ENCODE measurements at places on chromosomes 5 and 9. TPM values are rescaled to one million over a fixed set of nuclear protein-coding genes. Genes with fewer than 3 reads are reported as not detected.
A peak's percentile ranks its signal among the peaks of the same experiment; 100 is the strongest.

DNA sequence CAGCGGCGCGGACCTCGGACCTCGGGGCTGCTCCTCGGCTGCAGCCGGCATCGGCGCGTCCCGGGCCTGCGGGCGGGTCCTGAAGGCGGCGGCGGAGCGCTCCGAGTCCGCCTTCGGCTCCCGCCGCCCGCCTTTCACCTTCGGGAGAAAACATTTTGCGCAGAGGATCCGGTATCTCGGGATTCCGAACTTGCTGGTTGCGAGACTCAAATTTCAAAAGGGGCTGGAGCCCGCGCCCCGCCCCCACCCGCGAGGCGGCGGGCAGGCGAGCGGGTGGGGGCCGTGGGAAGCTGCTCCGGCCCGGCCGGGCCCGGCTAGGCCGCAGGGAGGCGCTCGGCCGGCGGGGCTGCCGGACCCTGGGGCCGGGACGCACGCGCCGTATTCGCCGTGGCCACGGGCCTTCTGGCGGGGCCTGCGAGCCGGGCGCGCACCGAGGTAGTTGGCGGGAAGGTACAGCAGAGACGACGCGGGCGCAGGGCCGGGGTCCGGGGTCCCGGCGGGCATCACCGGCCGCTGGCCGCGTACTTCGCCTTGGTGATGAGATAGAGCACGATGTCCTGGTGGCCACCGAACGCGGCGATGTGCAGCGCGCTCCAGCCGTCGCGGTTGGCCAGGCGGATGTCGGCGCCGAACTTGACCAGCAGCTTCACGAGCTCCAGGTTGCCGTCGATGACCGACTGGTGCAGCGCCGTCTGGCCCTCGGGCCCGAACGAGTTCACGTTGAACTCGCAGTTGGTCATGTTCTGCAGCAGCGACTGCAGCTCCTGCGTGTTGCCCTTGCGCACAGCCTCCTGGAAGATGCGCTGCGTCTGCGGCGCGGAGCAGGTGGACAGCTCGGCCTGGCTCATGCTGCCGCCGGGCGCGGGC is 757 bp downstream of the NRARP start:
- peak; percentile 69 for DNase-seq

DNA sequence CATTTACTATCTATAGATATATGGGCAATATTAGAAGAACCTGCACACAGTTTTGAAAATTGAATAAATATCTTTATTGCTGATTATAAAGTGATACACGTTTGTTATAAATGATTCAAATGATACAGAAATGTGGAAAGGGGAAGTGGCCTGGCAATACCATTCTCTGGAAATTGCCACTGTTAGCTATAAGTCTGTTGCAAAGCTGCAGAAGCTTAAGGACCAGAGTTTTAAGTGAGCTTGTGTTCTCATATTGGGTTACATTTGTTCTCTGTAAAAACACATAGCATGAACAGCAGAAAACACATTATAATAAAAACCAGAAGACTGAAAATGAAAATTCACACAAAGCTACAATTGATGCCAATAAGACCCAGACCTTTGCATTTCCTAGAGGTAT is 59.6 kb downstream of the RASGRF2 start:
- DNase-seq = no peak

DNA sequence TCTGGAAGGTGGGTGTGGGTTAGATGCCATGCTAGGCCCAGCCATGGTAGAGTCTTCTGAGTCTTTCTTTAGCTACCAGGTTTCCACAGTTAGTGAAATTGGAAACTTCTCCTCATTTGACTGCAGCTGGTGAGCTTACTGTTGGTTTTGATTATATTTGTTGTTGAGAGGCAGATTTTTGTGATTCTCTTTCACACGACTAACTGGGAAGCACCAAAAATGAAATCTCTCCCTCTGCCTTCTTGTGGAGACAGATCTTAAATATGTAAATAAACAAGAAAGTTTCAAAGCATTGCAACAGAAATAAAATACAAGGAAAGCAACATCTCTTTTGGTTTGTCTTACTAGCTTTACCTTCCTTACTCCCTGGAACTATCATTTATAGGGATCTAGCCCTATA is 122.2 kb downstream of the CEMIP2 start:
- DNase-seq = no peak

DNA sequence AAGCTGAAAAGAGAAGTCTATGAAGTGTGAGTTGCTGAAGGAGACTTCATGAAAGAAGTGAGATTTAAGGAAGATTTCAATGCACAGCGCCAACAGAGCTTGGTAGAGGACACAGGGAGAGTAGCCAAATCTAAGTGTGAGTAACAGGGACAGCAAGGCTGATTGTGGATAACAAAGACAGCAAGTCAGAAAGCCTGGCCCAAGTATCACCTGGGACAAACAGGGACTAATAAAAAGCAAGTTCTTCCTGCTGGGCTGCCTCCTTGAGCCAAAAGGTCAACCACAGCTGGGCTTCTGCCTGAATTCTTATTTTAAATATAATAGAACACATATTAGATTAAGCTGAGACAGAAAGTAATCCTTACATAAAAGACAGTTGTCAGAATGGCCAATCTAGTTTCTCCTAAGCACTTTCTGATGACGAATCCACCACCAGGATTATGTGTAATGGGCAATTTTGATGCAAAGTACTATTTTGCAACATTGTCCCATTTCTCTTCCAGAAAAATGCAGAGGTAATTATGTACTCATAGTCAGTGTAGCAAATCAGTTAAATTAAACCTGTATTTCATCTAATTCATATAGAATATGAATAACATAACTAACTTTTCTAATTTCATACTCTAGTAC is 73.8 kb downstream of the MAPKAP1 start:
- DNase-seq = peak; percentile 60

GRCh38 chr5:54756301-54756700 is 229.1 kb downstream of the ESM1 start:
- DNase-seq = no peak

DNA sequence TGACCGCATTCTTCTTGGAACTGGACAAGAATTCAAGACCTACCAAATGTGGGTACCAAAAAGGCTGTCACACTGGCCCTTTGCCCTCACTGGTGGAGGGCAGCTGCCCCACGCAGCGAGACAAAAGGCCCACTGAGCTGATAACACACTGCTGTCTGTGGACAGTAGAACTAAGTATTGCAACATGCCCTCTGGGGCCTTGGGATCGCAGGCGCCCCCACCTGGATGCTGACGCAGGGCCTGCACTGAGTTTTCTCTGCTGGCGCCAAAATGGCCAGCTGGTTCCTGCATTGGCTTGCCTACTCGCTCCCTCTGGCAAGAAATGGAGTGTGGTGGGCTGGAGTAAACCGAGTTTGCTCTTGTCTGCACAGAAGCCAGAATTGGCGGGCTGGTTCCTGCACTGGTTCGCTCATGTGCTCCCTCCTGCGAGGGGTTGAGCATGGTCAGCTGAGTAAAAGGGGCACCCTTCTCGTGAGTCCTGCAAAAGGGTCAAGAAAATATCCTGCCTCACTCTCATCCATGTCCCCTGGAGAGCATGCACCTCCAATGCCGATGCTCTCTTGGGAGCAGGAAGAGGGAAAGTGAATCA is 55.7 kb downstream of the NXNL2 start:
- DNase-seq = peak; percentile 16

DNA sequence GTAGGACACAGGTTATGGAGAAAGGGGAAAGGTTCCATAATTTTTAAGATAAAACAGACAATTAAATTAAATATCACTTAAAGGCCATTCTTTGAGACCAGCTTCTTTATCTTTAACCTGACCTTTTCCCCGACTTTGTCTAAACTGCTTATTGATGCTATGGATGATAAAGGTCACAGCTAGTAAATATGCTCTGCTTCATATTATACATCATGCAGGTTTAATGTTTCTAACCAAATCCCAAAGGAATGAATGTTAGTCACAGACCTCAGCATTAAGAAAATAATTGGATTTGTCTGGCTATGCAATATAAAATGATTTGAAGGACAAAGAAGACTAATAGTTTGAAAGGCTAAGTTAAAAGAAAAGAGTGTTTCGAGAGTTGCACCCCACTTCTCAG is 147.6 kb downstream of the ST8SIA4 start:
- DNase-seq = no peak

- DNase-seq = no peak
Observed at GRCh38 chr5:154005648-154006047, 33.1 kb downstream of the FAM114A2 start.

DNA sequence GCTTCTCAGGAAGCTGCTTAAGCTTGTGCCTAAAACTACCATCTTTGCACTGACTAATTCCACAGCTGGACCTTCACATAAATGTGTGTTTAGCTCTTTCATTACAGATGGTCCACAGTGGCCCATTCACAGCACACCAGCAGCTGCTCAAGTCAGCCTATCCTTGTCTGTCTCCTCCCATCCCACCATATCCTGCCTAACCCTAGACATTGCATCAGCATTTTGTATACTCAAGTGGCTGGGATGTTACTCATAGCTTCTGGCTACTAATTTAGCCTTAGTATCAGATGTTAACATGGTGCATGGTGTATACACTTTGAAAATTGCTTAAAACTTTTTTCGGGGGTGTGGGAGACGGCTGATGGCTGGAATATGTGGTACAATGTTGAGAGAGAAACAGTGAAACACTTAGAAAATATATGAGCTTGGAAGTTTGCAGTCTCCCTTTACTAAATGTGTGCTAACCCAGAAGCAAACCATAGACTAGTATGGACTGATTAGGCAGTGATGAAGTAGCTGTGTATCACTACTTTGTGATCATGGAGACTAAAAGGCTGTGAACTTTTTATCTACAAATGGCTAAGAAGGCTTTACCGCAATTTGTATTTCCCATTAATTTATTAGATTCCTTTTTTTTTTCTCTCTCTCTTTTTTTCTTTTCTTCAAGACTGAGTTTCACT is 83.1 kb downstream of the JMY start:
- no peak for DNase-seq

DNA sequence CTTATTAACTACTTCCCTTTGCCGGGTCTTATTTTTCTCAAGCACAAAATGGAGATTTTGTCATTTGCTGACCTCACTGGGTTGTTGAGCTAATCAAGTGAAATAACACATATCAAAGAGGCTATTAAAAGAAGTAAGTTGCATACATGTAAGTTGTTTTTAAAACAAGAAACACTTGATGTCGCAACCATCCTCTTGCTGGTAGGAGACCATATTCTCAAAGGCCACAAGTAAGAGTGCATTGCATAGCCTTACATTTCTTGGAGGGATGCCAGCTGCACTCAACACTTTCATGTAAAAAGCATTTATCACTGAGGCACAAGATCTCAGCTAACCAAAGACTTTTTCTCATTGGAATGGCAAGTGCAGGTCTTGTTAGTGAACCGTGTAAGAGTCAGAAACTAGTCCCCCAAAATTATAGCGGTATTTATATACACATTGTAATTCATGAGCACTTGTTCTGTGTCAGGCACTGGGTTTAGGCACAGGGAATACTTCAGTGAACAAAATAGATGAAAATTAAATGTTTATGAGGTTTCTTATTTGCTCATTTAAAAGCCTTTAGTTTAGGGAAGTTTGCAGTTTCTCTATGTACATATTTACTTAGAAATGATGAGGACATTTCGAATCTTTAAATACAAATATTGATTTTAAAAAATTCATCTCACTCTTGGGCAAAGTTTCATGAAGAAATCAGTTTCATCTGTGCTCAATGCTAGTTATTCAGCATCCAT is 72.0 kb downstream of the ZFAND5 start:
- DNase-seq = peak; percentile 91

DNA sequence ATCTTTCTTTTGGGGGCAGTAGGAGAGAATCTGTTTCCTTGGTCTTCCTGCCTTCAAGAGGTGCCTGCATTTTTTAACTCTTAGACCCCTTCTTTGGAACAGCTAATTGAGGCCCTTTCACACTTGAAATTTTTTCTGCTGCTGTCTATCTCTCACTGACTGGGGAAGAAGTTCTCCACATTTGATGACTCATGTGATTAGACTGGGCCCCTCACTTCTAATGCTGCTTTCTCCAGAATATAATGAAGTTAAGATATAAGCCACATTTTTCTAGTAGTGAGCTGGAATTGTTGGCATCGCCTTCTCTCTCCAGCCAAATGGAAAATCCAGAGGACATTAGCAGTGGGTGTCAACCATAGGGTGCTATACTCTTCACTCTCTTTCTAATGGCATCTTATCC is 12.4 kb downstream of the ZNF474 start:
- no peak for DNase-seq

IGFBPL1 gene
- total RNA-seq = not detected

RPL12 gene
- 1,249 TPM for total RNA-seq

GABRA6 gene
- not detected for total RNA-seq

NR5A1 gene
- 0.16 TPM for total RNA-seq

MLANA gene
- total RNA-seq = not detected

Measured in HT-29 (cell line).